ENCODE measurements at places on chromosomes 11 and 22. TPM values are rescaled to one million over a fixed set of nuclear protein-coding genes. Genes with fewer than 3 reads are reported as not detected.

GRCh38 chr11:113072237-113072858 lies 111.1 kb downstream of the NCAM1 start:
- DNase-seq = no peak
- H3K4me3 ChIP-seq = no peak overlapping the region
- H3K27me3 ChIP-seq = no peaks in the 10 kb centered on the region
- H3K36me3 ChIP-seq = no peaks in the 10 kb centered on the region
- no peaks in the 10 kb centered on the region for H3K4me1 ChIP-seq

DNA sequence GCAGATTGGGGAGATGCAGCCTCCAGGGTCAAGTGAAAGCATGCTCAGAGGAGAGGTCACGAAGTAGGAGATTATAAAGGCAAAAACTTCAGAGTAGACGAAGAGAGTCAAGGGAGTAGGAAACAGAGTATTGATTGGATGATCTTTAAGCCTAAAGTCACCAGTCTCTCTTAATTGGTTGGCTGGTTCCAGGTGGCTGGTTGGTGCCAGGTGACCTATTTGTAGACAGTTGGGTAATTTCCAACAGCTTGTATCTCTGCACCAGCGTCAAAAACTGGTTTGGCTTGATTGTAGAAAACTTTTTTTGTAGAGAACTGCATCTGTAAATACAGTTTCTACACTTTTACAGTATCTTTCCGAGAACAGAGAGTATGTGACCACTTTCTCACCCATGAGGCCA lies 75.7 kb upstream of the CCDC90B start:
- H3K36me3 ChIP-seq = no peaks in the 10 kb centered on the region
- H3K4me1 ChIP-seq = no peaks in the 10 kb centered on the region
- H3K27ac ChIP-seq = no peak overlapping the region
- no peak overlapping the region for H3K4me3 ChIP-seq

DNA sequence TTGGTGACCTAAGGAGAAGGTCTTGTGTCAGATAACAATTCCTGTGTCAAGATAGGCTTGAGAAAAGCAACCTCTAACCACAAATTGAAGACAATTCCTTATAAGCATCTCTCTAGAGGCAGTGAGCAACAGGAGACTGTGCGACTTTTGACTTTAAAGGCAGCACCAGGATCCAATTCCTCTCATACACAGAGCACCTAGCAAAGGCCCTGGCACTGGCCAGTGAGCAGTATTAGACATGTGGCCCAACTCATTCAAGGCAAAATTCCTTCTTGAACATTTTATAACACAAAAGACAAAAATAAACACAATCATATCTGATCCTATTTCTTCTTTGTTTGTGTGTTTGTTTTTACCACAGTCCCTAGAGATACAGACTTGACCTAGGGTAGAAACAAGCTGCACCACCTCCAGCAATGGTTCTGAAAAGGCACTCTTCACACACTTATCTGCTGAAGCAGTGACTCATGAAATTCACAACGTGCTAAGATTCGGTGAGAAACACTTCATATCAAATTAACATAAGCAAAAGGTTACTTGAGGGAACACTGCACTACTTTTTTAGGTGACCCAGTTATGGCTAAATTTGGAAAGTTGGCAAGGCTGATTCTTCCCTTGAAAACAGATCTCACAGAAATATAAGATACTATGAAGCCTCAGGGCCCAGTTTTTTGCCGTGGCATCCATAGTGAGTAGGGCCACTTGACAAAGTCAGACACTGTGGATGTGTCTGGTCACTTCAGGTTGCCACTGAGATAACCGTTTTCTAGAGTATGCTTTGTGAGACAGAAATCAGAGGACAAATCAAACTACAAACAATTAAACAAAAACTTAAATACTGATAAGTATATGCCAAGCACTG lies 1018.9 kb downstream of the DLG2 start:
- no peaks in the 10 kb centered on the region for H3K4me1 ChIP-seq
- no peaks in the 10 kb centered on the region for H3K36me3 ChIP-seq
- DNase-seq = no peak
- no peaks in the 10 kb centered on the region for H3K27me3 ChIP-seq

GRCh38 chr11:115710426-115710825 lies 206.2 kb upstream of the CADM1 start:
- H3K4me3 ChIP-seq = no peak overlapping the region
- no peaks in the 10 kb centered on the region for H3K36me3 ChIP-seq
- DNase-seq = no peak
- peaks cover 4% of the 10 kb centered on the region for H3K27me3 ChIP-seq
- H3K27ac ChIP-seq = no peak overlapping the region
- peaks cover 3% of the 10 kb centered on the region for H3K4me1 ChIP-seq

- peaks cover 2% of the 10 kb centered on the region for H3K36me3 ChIP-seq
- peaks cover 7% of the 10 kb centered on the region for H3K4me1 ChIP-seq
- DNase-seq = no peak
- no peaks in the 10 kb centered on the region for H3K27me3 ChIP-seq
- no peak overlapping the region for H3K4me3 ChIP-seq
These were observed 90.6 kb downstream of the CDKN1C start for GRCh38 chr11:2794968-2795322.

DNA sequence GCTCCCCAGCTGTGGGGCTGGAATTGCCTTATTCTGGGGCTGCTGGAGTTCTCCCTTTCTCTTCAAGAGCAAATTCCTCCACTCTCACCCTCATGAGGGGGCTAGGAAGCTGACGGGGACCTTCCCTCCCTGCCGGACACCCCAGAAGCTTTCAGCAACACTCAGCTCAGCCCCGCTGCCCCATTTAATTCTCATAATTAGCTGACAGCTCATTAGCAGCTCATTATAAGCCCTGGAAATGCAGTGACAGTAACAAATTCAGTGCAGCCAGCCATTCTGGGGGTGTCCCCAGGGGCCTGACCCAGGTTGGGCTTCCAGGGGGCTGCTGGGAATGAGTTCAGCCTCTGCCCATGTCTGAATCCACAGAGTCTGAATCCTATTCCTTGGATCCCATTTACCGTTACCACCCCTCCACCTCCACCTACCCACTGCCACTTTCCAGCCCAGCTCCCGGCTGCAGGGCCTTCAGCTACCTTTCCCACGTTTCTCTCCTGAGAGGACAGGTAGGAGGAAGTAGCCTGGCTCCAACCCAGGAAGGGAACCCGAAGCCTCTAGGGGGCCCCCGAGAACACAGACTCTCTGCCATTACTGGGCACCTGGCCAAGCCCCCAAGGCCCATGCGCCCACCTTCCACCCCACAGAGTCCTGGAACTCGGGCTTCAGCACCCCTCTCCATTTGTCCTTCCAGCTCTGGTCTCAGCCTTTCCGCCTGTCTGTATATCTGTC lies 101.7 kb upstream of the LMO1 start:
- H3K27me3 ChIP-seq = no peaks in the 10 kb centered on the region
- DNase-seq = no peak
- H3K4me1 ChIP-seq = no peaks in the 10 kb centered on the region

DNA sequence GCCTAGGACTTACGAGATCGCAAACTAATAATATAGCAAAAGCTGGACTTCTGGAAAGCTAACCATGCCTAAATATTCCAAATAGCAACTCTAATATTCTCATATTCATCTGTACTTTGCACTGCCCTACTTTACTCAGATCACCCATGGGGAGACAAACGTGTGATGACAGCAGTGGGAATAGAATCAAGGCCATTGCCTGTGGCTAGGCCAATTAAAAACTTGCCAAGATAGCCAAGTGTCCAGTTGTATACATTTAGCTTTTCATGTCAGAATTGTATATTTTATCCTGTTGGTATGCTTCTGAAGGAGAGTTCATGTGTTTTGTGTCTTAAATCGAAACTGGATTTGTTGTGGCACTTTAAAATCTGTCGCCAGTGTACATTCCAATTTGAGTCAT lies 1.2 kb upstream of the CEP126 start:
- no peak for DNase-seq
- H3K27ac ChIP-seq = no peak overlapping the region
- H3K36me3 ChIP-seq = no peaks in the 10 kb centered on the region
- H3K4me3 ChIP-seq = no peak overlapping the region

DNA sequence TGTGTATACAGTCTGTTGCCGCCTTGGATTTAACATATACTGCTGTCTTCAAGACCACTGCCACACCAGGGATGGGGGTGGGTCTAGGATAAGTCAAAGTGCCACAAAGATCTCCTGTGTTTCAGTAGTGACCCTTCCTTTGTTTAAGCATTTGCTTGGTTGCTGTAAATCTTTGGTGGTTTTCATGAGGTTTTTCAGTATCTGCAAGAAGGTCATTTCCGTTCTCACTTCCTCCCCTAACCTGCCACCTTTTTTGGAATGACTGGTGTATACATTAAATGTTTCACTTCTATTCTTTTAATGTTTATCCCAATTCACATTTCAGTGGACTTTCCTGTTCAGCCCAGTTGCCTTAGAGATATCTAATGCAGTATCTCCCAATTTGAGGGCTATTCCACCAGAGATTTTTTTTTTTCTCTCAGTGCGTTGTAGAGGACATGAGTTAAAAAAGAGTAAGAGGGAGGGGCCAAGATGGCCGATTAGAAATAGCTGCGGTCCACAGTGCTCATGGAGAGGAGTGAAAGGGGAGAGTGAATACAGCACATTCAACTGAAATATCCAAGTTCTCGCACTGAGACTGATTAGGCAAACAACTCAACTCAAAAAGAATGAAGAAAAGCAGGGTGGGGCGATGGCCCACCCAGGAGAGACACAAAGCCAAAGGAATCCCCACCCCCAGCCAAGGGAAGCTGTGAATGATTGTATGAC lies 43.2 kb downstream of the USP47 start:
- no peak overlapping the region for H3K4me3 ChIP-seq
- no peak overlapping the region for H3K27ac ChIP-seq
- DNase-seq = no peak
- no peaks in the 10 kb centered on the region for H3K27me3 ChIP-seq

GRCh38 chr11:119532551-119532950 lies 109.6 kb upstream of the THY1 start:
- no peaks in the 10 kb centered on the region for H3K4me1 ChIP-seq
- no peak overlapping the region for H3K27ac ChIP-seq
- H3K4me3 ChIP-seq = no peak overlapping the region
- no peaks in the 10 kb centered on the region for H3K36me3 ChIP-seq

DNA sequence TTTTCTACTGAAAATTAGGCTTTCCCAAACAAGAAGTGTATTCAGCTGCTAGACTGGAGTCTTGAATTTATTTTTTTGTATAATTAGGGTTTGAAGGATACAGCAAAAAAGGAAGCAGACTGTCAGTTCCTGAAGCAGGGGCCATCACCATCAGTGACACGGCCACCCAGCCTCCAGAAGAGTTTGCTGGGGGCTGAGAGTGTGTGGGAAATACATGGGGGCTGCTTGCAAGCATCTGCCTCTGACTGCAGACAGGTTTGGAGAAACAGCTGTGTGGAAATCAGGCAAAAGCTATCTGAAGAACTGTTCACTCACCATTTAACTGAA lies 23.0 kb downstream of the FZD4 start:
- no peak overlapping the region for H3K27ac ChIP-seq
- H3K36me3 ChIP-seq = no peaks in the 10 kb centered on the region
- peaks cover 2% of the 10 kb centered on the region for H3K4me1 ChIP-seq
- peaks cover 1% of the 10 kb centered on the region for H3K27me3 ChIP-seq
- no peak for DNase-seq

GRCh38 chr11:22244986-22245592 lies 52.2 kb downstream of the ANO5 start:
- H3K27ac ChIP-seq = no peak overlapping the region
- H3K4me3 ChIP-seq = no peak overlapping the region
- DNase-seq = peak; percentile 12
- H3K4me1 ChIP-seq = no peaks in the 10 kb centered on the region
- H3K27me3 ChIP-seq = peaks cover 5% of the 10 kb centered on the region

- H3K4me1 ChIP-seq = peaks cover 5% of the 10 kb centered on the region
- DNase-seq = peak; percentile 31
- H3K36me3 ChIP-seq = no peaks in the 10 kb centered on the region
These were observed 730 bp upstream of the TNNI2 start for GRCh38 chr11:1838077-1838425.

GRCh38 chr22:41830174-41830573 lies 2.7 kb upstream of the SREBF2 start:
- H3K36me3 ChIP-seq = peaks cover 31% of the 10 kb centered on the region
- DNase-seq = no peak
- H3K27ac ChIP-seq = peak overlapping the region; percentile 54
- H3K4me3 ChIP-seq = no peak overlapping the region

GRCh38 chr11:133995066-133995465 lies 38.3 kb upstream of the IGSF9B start:
- H3K27ac ChIP-seq = no peak overlapping the region
- no peak overlapping the region for H3K4me3 ChIP-seq
- H3K27me3 ChIP-seq = peaks cover 3% of the 10 kb centered on the region

GRCh38 chr11:83280256-83280655 lies 5.9 kb downstream of the CCDC90B start:
- H3K4me3 ChIP-seq = no peak overlapping the region
- H3K27ac ChIP-seq = no peak overlapping the region
- DNase-seq = no peak
- peaks cover 13% of the 10 kb centered on the region for H3K36me3 ChIP-seq
- peaks cover 27% of the 10 kb centered on the region for H3K4me1 ChIP-seq
- H3K27me3 ChIP-seq = no peaks in the 10 kb centered on the region

GRCh38 chr11:65880844-65881421 lies 1.3 kb downstream of the CTSW start:
- no peaks in the 10 kb centered on the region for H3K27me3 ChIP-seq
- peaks cover 36% of the 10 kb centered on the region for H3K4me1 ChIP-seq
- H3K36me3 ChIP-seq = peaks cover 27% of the 10 kb centered on the region
- peak overlapping the region; percentile 35 for H3K4me3 ChIP-seq
- peak overlapping the region; percentile 89 for H3K27ac ChIP-seq

DNA sequence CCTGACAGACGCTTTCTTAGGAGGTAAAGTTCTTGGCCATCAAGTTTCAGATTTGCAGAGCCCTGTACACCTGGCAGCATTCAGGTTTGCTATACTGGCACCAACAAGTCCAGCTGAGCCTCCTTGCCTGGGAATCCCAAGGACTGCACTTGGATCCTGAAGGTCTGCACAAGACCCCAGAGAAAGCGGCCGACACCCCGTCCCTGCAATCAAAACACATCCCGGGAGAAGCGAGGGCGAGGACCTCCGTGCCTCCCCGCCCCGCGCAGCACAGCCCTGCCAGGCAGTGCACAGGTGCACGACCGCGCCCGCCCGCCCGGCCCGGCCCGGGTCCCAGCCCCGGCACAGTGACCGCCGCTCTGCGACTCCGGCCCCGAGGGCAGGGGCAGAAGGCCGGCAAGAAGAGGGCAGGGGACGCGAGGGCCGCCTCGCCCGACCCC lies 559 bp downstream of the MRTFA start:
- DNase-seq = peak; percentile 24
- H3K27ac ChIP-seq = no peak overlapping the region
- peak overlapping the region; percentile 91 for H3K4me3 ChIP-seq
- H3K36me3 ChIP-seq = peaks cover 2% of the 10 kb centered on the region

DNA sequence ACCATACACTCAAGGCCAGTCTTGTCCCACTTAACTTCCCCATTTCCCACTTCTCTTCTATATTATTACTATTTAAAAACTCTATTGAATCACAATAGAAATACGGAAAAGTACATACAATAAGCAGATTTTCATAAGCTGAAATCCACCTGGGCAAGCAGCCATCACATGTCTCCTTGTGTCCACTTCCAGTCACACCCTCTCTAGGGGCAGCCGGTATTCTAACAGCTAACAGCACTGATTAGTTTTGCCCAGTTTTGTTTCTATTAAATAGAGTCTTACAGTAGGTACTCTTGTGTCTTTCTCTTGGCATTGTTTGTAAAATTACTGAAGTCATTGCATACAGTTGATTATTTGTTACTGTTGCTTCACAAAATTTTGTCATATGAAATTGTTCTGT lies 37.8 kb downstream of the PPP6R3 start:
- H3K27me3 ChIP-seq = no peaks in the 10 kb centered on the region
- H3K4me1 ChIP-seq = peaks cover 70% of the 10 kb centered on the region
- H3K4me3 ChIP-seq = no peak overlapping the region
- H3K27ac ChIP-seq = no peak overlapping the region

Gene SAA2
- not detected for total RNA-seq

Gene OR6M1
- total RNA-seq = not detected

Gene LSP1
- 181 TPM for total RNA-seq

Gene OR52E8
- total RNA-seq = not detected

Gene NLRP6
- 0.99 TPM for total RNA-seq
